ENCODE measurements at places on chromosomes 16 and 17.

DNA sequence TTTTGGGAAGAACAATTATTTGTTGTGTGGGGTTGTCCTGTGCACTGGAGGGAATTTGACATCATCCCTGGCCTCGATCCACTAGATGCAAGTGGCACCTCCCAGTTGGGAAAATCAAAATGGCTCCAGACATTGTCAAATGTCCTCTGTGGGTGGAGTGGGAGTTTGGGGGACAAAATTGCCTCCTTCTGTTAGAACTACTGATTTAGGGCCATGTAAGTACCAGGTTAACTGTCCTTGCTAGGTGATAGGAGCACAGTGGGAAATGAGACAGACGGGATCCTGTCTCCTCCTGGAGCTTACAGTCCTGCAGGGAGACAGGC is 56.8 kb downstream of the ARHGAP23 start:
- no peak for DNase-seq

GRCh38 chr17:4587803-4588202 is 3.5 kb downstream of the SMTNL2 start:
- DNase-seq, result no peak

- no peak for DNase-seq
Measured at GRCh38 chr17:28045304-28045703, 2.8 kb downstream of the NLK start.

DNA sequence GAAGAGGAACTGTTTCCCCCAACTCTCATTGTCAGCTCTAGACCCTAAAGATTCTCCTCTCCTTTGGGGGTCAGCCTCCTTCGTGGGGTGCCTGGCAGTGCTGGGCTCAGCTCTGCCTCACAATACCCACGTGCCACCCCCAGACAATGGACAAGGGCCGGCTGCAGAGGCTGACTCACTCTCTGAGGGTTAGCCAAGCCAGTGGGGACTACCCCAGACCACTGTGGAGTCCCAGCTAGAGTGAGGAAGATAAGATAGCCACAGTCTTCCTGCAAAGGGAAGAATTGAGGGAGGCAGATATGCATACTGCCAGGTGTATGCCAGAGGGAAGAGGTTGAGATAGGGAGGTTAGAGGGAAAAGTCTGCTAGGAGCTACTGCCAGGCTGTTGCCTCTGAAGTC is 13.5 kb upstream of the MTMR4 start:
- DNase-seq, result no peak

Measured in NCI-H510A (cell line).